ENCODE measurements at places on chromosomes 13 and 19.

DNA sequence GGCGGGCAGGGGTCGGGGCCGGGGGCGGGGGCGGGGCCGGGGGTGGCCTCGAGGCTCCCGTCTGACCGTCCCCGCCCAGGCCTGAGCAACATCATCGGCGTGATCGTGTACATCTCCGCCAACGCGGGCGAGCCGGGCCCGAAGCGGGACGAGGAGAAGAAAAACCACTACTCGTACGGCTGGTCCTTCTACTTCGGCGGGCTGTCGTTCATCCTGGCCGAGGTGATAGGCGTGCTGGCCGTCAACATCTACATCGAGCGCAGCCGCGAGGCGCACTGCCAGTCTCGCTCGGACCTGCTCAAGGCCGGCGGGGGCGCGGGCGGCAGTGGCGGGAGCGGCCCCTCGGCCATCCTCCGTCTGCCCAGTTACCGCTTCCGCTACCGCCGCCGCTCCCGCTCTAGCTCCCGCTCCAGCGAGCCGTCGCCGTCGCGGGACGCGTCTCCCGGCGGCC lies 9.4 kb upstream of the CACNG6 start:
- peak; percentile 29 for DNase-seq

GRCh38 chr13:78816592-78816991 lies 157.6 kb upstream of the OBI1 start:
- DNase-seq = no peak

GRCh38 chr13:113835461-113836270 lies 28.2 kb downstream of the GAS6 start:
- DNase-seq = no peak

DNA sequence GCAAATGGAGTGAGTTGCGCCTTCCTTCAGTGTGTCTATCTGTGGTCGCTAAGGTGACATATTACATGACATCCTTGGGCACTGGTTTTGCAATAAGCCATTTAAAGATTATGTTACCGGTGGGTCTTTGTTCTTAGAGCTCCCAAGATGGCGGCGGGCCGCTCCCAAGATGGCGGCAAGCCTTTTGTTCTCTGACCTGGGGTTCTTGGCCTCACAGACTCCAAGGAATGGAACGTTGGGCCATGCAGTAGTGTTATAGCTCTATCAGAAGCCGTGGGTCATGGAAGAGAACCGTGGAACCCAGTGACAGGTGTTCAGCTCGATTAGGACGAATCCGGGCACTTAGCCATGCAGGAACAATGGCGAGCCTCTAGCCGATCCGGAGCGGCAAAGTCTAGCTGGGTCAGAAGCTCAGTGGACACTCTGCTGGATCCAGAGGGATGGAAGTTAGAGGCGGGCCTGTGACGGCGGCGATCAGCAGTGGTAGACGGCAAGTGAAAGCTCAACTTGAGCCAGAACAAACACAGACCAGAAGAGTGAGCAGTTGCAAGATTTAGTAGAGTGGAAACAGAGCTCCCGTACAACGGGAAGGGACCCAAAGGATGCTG lies 188.6 kb downstream of the TEX29 start:
- no peak for DNase-seq

GRCh38 chr13:113730831-113731191 lies 28.2 kb upstream of the TMEM255B start:
- DNase-seq = no peak

DNA sequence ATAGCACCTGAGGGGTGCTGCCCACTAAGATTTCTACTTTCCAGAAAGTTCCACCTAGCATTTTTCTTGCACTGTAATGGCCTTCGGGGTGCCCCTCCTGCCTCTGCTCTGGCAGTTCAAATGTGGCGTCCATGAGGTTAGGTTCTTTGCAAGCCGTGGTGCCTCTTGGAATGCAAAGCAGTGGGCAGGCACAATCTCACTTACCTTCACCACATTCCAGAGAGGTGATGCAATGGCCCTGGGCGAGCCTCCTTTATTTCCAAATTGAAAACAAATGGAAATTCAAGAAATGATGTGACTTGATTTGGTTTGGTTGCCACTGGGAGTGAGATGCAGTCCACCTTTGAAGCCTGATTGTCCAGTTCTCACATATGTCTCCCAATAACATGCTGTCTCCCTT lies 46.9 kb downstream of the FGF9 start:
- DNase-seq = no peak

Data from hematopoietic multipotent progenitor cell treated with erythropoietin and hydrocortisone succinate and interleukin-3 and kit ligand, for 6 days (in vitro differentiated cells).